ENCODE measurements at places on chromosomes 1 and 21.

GRCh38 chr1:110645821-110646735 is 28.7 kb downstream of the KCNA3 start:
- no peak for DNase-seq

DNA sequence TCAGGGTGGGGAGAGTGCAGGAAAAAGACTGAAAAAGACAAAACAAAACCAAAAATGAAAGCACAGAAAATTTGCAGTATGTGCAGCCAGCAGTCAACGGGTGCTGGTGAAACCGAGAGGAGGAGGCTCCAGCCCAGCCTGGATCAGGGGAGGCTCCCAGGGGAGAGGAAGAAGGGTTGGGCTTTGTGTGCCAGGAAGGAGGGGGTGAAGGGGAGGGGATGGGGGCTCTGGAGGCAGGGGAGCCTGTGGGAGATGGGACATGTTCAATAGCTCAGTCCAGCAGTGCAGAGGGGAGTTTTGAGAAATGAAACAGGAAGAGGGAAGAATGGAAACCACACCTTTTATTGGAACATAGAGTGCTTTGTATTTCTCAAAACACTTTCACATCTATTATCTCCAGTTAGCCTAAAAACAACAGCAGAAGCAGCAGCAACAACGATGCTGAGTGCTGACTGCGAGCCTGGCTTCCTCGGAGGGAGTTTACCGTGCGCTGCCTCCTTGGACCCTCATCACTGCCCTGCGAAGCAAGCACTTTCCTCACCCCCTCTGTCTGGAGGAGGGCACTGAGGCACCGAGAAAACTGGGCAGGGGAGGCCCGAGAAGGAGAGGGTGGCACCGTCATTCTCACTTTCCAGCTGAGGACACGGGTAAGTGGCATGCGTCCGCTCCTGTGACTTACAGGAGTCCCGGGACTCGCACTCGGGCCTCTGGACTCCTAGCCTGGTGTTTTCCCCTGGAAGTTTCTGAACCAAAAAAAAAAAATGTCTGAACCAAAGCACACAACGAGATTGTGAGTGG is 62.9 kb downstream of the MDM4 start:
- peak; percentile 73 for DNase-seq

GRCh38 chr1:67434491-67434890 is 4.3 kb upstream of the SERBP1 start:
- DNase-seq = no peak

DNA sequence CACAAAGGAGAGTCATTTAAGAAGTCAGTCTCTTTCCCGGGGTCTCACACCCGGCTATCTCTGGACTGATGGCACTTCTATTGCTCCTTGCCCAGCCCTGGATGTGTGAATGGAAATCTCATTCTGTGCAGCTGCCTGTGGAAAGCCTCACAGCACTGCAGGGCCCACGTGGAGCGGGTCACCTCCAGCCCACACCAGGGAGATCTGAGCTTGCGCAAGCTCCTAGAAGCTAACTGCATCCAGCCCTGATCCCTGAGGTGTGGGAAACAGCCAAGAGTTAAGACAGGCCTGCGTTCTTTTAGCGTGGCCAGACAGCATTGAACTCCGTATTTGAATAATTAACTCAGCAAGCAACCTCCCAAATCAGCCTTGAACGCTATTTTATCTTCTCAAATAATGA is 150.5 kb downstream of the LRIG2 start:
- no peak for DNase-seq

DNA sequence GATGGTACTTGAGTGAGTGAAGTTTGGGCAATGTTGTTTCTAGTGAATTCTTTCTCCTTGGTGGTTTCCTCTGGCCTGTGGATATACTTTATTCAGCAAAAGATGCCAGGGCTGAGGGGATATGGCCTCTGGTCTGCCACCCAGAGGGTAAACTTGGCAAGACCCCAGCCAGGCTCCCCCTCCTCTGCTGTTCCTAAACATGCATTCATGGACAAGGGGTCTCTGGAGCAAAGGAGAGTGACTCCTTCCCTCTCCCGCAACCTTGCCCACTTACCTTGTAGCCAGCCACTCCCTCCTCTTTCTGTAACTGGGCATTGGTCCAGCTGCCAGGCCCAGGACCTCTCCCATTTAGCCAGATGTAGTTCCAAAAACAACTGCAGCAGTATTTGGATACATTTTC is 43.8 kb downstream of the RUNX3 start:
- no peak for DNase-seq

GRCh38 chr1:200670242-200671118 is 773 bp upstream of the DDX59 start:
- DNase-seq = peak; percentile 23

DNA sequence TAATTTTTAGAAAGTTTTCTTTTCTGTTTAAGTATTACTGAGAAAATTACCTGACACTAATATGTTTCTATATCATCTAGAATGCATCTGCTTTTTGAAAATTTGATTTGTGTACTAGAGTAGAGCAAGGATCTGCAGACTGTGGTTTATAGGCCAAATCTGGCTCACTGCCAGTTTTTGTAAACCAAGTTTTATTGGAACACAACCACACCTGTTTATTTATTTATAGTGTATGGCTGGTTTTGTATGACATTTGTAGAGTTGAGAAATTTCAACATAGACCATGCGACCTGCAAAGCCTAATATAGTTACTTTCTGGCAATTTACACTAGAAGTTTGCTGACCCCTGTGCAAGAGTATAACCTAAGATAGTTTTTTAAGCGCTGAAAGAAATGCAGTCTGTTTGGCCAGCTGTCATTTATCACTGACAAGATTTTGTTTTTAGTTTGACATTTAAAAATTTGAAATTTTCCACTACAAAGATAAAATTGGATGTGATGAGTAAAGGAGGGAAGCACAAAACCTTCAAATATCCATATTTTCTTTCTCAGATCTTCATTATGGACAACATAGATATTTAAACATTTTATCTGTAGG is 36.1 kb upstream of the CACYBP start:
- DNase-seq = no peak

- DNase-seq = no peak
Measured at GRCh38 chr1:37808369-37809319, 636 bp upstream of the YRDC start.

DNA sequence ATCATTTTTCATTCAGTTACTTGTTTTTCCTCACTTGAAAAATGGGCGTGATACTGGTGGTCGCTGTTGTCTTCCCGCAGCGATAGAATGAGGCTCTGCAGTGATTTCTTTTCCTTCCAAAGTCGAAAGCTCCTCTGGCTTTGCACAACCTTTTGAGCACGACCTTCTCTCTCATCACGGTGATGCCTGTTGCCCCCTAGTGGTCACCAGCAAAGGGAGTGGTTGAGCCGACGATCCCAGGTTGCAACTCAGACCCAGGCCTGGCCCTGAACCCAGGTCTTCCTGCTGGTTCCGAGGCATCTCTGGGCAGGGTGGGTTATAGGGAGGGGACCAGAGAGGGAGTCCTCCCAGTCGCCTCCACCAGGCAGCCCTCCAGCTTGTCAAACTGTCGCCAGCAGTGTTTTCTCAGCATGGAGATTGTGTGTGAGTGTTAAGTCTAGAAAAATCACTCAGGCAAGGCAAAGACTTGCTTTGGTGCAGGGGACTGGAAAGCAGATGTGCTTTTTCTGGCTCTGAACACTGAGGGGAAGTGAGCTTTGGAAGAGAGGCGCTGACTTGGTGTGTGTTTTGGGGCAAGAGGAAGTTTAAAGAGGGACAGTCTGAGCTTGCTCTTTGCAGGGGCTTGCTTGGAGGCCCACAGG is 285.3 kb downstream of the CAMTA1 start:
- peak; percentile 74 for DNase-seq

DNA sequence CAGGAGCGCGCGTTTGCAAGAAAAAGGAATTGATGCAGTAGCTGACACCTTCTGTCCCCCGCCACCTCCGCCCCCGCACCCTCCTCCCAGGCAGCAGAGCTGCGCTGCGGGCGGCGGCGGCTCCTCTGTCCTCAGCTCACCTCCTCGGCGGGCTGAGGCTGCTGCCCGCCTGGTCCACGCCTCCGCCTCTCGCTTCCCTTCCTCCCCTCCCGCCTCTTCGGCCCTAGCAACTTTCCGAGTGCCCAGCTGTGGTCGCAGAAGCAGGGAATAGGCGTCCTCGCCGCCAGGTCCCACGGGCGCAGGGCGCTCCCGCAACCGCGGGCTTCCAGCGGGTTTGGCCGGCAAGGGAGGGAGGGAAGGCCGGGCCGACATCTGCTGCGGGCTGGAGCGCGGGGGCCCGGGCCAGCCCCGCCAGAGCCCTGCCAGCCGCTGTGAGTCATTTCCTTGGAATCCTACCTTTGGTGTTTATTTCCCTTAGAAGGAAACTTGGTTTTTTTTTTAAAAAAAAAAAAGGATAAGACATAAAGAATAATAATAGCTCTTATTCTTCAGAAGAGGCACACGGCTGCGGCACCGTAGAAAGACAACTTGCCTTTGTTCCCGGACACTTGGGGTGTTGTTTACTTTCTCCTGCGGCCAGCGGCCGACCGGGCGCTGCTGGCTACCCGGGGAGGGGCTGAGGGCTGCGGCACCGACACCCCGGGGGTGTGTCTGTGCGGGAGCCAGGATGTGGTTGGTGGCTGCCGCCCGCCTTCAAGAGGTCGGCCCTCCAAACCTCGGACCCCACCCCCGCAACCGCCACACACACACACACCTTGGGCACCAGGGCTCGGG is 1.1 kb downstream of the SERTAD4 start:
- no peak for DNase-seq

GRCh38 chr1:65538086-65538485 is 117.6 kb downstream of the LEPR start:
- no peak for DNase-seq

- DNase-seq = no peak
Measured at GRCh38 chr1:41072051-41072450, 50.5 kb upstream of the SLFNL1 start.

DNA sequence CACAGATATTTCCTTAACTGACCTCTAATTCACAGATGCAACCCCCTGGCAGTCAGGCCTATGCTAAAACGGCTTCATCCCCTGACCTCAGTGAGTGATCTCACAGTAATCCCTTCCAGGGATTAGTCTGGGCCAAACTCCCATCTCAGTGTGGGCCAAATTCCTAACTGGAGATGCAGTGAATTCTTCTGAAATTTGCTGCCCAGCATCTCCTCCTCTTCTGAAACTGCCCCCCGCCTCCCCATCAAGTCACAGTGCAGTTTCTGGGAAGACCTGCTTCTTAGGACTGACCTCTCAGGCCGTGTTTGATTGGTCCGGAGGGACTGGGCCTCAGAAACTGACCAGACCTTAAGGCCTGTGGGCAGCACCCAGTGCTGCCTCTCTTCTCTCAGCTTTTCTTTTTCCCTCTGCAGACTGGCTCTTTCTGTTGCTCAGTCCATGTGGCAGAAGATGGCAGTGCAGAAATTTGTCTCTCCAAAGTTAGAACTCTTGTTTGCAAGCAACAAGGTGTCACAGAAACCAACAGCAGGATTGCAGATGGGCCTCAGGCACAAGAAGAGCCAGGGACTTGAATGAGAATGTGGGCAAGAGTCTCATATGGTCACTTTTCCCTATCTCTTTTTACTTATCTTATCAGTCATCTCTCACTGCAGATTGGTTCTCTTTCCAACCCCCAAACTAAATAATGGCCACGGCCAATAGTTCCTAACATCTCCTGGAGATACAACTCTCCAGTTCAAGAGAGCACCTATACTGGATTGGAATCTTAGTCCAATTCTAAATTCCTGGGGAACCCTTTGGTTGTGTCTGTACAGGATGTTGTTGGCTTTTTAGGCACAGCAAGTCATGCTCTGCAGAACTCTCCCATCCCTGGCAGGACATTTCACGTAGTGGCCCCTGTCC is 95.5 kb upstream of the RALGPS2 start:
- DNase-seq = no peak

- no peak for DNase-seq
Measured at GRCh38 chr1:203421246-203421645, 54.4 kb upstream of the PRELP start.

DNA sequence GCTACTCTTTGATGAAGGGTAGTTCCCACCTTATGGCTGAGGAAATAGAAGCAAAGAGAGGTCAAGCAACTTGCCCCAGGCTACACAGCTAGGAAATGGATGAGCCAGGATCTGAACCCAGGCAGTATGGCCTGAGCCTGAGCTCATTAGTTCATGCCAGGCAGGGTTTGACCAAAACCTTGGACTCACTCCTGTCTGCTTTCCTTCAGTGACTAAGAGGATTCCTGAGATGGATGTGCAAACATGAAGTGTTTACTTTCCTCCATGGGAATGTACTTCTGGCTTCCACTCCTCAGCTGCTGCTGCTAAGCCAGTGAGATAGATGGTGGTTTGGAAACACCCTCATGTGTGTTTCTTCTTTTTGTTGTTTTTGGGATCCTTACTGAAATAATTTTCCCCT is 35.1 kb upstream of the ERRFI1 start:
- DNase-seq = no peak

DNA sequence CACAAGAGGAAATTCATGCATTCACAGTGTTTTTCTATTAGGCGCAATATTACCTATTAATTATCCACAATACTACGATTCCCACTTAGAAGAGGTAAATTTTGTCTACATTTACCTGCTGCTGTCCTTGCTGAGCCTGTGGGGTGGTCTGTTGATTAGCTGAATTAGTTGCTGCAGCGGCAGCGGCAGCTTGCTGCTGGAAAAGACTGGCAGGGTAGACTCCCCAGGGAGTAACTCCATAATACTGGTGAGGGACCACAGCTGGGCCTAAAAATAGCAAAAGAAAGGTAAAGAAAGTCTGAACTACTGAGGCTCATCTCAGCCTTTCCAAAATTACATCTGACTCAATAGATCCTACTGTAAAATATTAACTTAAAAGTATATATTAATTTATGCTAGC is 66.0 kb upstream of the SDC3 start:
- no peak for DNase-seq

DNA sequence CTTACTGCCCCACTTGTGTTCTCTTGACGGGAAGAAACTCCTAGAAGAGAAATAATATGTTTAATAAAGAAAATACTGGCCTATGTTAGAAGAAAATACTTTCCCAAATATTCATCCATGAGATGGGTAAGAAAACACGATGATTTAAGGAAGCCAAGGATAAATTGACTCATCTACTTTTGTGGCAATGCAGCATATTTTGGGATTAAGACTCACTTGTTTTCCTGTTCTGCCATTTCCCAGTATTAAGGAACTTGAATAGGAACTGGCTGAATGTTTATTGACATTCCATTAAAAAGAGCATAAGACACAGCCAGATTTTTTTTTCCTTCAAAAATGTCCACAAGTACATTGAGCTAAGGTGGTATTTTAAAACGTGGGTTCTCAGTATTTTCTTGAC is 10.9 kb upstream of the ADAMTS5 start:
- DNase-seq = no peak

- DNase-seq = no peak
Measured at GRCh38 chr1:186843226-186843625, 14.5 kb downstream of the PLA2G4A start.

- no peak for DNase-seq
Measured at GRCh38 chr1:8017495-8018197, 8.5 kb downstream of the ERRFI1 start.

- no peak for DNase-seq
Measured at GRCh38 chr1:227725046-227725445, 10.1 kb downstream of the JMJD4 start.
